GM23248 (cell line): ENCODE measurements at places on chromosomes 7 and 10. TPM values are rescaled to one million over a fixed set of nuclear protein-coding genes. Genes with fewer than 3 reads are reported as not detected.

DNA sequence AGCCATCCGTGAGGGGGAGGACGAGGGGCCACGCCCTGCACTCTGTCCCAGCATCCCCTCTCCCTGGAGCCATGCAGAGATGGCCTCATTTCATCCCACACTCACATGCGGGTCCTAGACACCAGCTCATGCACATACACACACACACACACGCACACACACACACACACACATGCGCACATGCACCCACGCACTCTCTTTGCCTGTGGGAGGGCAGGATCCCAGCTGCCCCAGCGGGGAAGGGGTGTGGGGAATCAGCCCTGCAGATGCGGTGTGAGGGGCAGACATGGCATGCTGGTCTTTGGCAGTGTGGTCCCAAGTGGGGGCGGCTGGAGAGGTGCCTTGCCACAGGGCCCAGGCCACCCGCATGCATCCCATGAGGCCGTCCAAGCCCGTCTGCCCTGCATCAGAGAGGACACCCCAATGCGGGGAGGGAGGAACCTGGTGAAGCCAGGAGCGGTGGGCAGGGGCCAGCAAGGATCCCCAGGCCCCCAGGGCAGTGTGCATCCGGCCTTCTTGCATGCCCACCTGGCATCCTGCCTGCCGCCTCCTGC lies 68.1 kb downstream of the LHPP start:
- DNase-seq: peak; percentile 14

- DNase-seq: no peak
These were observed 68.9 kb downstream of the PFKFB3 start for GRCh38 chr10:6271663-6272062.

GRCh38 chr7:154304740-154305700 lies 252.8 kb downstream of the DPP6 start:
- DNase-seq: no peak

- DNase-seq: peak; percentile 74
These were observed 11.6 kb upstream of the FFAR4 start for GRCh38 chr10:93554760-93555432.

DNA sequence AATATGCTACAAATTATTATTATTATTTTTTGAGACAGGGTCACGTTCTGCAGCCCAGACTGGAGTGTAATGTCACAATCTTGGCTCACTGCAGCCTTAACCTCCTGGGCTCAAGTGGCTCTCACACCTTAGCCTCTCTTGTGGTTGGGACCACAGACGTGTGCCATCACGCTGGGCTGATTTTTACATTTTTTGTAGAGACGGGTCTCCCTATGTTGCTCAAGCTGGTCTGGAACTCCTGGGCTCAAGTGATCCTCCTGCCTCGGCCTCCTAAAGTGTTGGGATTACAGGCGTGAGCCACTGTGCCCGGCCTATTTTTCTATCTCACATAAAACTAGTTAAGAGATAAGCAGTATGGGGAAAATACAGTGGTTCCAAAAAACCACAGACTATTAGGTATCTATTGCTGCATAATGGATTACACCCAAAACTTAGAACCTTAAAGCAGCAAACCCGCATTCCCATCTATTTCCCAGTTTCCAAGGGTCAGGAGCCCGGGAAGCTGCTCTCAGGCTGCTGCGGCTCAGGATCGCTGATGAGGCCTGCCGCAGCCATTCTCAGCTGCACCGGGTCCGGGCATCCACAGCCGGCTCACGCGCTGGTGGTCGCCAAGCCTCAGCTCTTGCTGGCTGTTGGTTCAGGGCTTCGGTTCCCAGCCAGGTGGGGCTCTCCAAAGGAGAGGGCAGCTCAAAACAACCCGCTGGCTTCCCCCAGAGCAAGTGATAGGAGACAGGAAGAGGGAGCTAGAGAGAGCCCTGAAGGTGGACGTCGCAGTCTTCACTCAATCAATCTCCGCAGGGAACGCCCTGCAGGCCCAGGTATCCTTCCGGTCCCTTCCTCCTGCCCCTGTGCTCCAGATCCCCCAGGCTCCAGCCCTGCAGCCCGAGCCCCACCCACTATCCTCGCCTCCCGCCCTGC lies 128.2 kb downstream of the UBE2H start:
- no peak for DNase-seq

The TRIL gene
- 0.08 TPM in 2 replicates for polyA plus RNA-seq
